ENCODE measurements at places on chromosomes 7 and 10. TPM values are rescaled to one million over a fixed set of nuclear protein-coding genes. Genes with fewer than 3 reads are reported as not detected.

Gene SLC13A1
- total RNA-seq, result not detected

Gene TEX47
- total RNA-seq, result not detected

Gene MYPN
- 338 TPM for total RNA-seq

Gene ZNF3
- 17.1 TPM for total RNA-seq

Gene OAT
- total RNA-seq, result 30.7 TPM

Gene DLX5
- not detected for total RNA-seq

Gene TUBAL3
- total RNA-seq, result 0.15 TPM

DNA sequence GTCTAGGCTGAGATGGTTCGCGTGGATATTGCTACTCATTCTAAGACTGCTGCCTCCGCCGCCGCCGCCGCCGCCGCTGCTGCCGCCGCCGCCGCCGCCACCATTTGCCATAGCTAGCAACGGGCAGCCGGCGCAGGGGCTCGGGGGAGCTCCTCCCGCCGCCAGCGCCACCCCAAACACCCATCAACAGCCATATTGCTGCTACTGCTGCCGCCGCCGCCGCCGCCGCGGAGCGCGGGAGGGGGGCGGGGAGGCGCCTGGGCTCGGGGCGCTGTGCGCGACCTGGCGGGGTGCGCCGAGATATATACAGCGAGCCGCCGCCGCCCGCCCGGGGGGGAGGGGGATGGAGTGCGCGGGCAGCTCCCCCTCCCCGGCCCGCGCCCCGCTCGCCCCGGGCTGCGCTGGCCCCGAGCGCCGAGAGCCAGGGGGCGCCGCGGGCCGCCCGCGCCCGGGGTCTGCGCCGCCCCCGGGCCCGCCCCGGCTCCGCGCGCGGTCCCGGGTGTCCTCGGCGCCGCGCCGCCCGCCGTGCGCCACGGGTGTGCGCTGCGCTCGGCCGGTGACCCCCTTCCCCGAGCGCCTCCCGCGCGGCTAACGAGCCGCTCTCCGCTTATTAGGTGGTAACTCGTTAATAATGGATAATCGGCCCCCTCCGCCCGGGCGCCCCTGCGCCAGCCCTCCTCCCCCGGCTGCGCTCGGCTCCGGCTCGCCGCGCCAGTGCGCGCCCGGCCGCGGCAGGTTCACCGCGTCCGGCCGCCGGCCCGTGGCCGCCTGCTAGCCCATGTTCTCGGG is at the start of gene KCNMA1:
KCNMA1 (minus strand) TSS at position 277 of the 789 bp plus-strand sequence.
- DNase-seq, result peak; percentile 26

- DNase-seq, result no peak
Measured at GRCh38 chr7:44958645-44959344, 20.0 kb downstream of the MYO1G start.

DNA sequence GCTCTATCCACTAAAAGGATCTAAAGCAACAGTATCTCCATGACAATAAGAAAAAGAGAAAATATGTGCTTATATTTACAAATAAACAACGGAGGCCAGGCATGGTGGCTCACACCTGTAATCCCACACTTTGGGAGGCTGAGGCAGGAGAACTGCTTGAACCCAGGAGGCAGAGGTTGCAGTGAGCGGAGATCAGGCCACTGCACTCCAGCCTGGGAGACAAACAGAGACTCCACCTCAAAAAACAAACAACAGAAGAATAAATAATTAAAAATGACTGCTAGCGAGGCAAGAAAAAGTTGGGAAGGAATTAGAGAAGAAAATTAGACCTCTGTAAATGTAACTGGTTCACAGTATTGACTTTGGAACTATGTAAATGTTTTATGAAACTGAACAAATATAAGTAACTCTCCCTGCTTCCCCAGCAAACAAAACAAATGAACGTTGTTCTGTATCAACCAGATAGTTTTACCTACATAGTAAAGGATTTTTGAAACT is 17.1 kb downstream of the TRIM24 start:
- no peak for DNase-seq

GRCh38 chr10:637221-637620 is 52.2 kb downstream of the DIP2C start:
- no peak for DNase-seq

- no peak for DNase-seq
Measured at GRCh38 chr7:82678259-82678658, 234.7 kb upstream of the CACNA2D1 start.

Data from psoas muscle (tissue), 8 donors.